ENCODE measurements at places on chromosomes 7 and 10.

GRCh38 chr10:99743841-99744240 lies 11.8 kb downstream of the CUTC start:
- DNase-seq = no peak

DNA sequence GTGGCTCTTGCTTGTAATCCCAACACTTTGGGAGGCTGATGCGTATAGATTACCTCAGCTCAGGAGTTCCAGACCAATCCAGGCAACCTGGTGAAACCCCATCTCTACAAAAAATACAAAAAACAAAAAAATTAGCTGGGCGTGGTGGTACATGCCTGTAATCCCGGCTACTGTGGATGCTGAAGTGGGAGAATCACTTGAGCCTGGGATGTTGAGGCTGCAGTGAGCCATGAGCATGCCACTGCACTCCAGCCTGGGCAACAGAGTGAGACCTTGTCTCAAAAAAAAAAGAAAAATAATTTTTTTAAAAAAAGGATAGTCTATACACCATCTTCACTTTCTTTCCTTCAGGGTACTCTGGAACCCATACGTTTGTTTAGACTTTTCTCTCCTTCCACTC lies 6.2 kb downstream of the REEP3 start:
- DNase-seq = no peak

- DNase-seq = no peak
Measured at GRCh38 chr7:117014673-117015133, 61.4 kb downstream of the ST7 start.

GRCh38 chr7:151560243-151560642 lies 40.5 kb upstream of the RHEB start:
- no peak for DNase-seq

DNA sequence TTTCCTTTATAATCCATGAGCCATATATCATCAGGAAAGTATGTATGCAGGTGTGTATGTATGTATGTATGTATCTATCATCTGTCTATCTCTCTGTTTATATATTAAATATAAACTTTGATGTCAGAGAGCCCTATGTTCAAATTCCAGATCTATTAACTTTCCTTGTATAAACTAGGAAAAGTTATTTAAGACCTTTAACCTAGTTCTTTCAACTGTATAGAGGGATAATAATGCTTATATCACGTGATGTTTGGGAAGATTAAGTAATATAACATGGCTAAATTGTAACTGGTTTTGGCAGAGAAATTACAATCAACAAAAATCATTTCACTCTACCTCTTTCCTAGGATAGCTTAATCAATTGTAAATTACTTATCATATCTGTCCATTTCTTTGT lies 628.3 kb upstream of the IGFBP3 start:
- no peak for DNase-seq

DNA sequence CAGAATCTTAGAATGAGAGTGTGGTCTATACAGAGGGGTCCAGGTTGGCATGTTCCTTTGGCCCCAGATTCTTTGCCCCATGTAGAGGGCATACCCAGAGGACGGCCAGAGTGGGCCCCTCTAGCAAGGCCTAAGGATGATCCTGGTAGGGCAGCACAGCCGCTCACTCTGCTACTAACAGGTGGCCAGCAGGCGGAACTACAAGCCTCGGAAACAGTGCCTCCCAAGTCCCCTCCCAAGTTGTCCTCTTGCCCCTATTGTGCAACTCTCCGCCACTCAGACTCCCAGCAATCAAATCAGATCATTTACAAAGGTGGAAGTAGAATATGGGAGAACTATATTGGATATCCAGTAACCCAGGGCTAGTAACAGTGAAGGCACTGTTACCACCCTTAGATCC lies 107.4 kb downstream of the STRA8 start:
- no peak for DNase-seq

DNA sequence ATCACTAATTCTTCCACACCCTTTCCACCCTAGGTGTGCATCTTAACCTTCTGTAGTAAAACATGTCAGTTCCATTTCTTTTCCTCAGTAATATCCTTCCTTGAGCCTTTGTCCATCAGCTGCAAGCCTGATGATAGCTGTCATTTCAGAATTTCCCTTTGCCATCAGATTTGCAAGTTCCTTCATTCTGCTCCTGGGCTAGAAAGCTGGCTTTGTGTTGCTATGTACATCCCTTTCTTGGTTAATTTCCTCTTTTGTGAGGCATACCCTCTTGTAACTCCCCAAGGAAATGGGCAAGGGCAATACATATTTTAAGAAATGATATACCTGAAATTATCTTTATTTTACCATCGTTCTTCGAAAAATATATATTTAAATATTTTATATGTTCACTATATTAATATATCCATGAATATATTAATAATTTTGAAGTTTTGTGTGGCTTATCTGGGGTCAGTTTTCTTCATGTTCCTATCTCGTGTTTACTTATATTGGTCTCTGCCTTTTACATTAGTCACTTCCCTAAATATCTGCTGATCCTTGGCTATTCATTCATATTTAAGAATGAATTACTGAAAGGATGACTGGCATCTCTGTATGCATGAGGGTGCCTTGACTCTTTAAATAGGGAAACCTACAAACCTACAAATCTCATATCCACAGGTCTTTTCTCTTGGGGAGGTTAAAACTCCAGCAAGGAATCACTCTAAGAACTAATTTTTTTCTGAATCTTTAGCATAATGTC lies 143.8 kb downstream of the ZNF22 start:
- no peak for DNase-seq

DNA sequence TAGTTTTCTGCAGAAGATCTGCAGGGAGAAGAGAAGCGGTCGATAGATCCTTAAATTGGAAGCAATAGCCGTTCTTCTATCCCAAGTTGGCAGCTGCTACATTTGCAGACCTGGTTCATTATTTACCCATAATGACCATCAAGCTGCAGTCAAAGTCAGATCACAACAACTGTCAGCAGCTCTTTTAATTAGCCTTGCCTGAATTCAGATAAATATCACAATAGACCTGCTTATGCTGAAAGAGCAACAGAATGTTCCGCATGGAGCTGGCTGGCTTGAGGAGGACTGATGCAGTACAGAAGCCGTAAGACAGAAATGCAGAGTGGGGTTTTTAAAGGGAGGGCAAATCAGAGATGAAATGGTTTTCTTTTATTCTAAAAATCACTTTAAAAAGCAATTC lies 109.4 kb downstream of the HIBADH start:
- DNase-seq = no peak

DNA sequence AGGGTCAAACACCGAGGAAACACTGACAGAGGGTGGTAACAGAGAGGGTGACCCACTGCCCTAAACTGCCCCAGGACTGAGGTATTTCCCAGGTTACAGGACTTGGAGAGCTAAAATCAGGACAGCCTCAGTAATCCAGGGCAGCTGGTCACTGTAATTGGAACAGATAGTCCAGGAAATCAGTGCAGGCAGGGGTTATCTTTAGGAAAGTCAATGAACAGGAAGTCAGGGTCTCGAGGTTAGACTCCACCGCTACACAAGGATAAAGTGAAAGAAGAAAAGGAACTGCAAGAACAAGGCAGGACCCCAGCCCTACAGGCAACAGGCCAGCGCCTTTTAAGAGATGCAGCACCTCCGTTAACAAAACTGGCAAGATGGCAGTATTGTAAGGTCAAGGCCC lies 61.1 kb downstream of the CAV1 start:
- no peak for DNase-seq

- no peak for DNase-seq
Measured at GRCh38 chr10:30330497-30331168, 18.4 kb downstream of the MTPAP start.

DNA sequence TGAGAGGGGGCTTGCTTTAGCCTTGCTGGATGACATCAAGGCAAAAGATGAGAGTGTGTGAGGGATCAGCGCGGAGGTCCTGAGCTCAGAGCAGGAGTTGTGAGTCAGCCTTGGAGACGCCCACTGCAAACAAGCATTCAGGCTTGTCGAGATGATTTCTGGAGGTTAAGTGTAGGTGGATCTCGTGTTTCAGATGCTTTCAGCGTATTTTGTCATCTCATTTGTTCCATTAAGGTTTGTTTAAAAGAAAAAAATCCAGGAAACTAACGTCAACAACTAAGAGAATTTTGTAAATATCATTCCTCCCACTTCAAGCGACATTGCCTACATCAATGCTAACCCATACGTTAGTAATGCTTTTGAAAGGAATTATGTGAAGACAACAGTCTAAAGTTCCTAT lies 715.4 kb upstream of the NRP1 start:
- peak; percentile 10 for DNase-seq

DNA sequence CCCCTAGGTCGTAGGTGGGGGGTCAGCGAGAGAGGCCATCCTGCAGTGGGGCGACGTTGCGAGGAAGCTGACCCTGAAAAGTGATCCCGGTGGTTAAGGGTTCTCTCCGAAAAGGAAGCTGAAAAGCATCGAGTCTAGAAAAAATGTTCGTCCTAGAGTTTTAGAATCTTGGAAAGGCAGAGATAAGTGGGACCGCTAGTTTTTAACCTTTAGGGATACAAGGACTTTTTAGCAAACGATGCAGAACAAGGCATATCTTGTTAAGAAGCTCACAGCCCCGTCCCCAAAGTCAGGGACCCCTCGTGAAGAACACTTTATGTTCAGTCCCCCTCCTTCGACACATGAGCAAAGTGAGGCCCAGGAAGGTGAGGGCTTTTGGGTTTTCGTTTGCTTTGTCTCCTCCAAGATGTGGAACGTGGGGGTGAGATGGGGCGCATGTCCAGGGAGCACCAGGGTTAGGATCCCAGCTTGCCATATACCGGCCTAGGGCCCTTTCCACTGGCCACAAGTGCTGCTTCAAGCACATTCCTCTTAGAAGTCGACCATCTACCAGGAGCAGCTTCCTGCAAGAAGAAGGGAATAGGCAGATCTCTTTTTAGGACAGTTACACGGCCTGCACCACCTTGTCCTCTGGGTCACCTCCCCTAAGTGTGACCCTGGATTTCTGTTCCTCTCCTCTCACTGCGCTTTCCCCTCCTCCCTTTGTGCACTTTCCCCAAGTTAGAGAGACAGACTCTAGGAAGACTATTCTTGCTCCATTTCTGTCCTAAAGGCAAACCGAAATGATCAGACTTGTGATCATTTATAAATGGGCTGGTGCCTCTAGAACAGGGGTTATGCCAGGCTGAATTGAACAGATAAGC lies 969 bp downstream of the SLC35G1 start:
- no peak for DNase-seq

DNA sequence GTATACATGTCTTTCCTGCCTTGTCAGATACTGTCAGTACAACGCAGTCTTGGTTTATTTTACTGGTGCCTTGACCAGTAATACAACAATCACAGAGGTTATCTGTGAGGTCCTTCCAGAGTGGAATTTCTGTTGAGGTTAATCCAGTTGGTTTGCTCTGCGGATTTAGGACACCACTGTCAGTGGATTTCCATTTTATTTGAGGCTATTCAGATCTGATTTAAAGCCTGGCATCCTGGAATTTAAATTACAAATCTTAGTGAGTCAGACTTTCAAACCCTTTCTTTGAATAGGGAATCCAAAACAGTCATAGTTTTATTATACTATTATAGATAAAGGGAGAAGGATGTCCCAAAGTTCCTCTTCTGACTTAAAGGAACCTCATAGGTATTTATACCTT lies 40.5 kb downstream of the ANLN start:
- no peak for DNase-seq

GRCh38 chr7:2384354-2385243 lies 18.8 kb upstream of the CHST12 start:
- no peak for DNase-seq

- DNase-seq = no peak
Measured at GRCh38 chr7:28314841-28315240, 97.5 kb upstream of the CREB5 start.

- DNase-seq = no peak
Measured at GRCh38 chr7:92778972-92779371, 57.4 kb downstream of the CDK6 start.

GRCh38 chr7:155702616-155703015 lies 58.2 kb downstream of the RBM33 start:
- DNase-seq = no peak

GRCh38 chr10:34058845-34059614 lies 724.6 kb upstream of the NRP1 start:
- DNase-seq = no peak

DNA sequence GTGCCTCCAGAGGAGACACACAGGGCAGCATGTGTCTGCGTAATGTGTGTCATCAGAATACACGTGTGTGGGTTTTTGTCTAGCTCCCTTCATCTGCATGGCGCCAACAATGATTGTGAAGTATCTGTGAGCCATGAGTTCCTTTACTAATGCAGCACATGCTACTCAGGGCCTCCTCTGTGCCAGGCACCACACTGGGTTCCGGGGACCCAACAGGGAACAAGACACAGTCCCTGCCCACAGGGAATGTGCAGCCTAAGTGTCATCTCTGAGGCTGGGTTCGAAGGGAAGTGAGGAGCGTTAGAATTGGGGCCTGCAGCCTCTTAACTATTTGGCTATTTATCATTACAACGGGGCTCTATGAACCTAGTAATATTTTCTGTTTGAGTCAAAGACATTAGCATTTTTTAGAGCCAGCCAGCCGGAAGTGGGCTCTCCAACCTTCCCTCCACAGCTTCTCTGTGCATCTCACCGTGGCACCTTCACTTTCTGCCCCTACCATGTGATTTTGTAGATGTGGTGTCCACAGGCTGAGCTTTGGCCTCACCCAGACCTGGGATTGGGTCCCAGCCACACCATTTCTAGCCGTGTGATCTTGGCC lies 43.9 kb upstream of the SRGN start:
- DNase-seq = no peak

DNA sequence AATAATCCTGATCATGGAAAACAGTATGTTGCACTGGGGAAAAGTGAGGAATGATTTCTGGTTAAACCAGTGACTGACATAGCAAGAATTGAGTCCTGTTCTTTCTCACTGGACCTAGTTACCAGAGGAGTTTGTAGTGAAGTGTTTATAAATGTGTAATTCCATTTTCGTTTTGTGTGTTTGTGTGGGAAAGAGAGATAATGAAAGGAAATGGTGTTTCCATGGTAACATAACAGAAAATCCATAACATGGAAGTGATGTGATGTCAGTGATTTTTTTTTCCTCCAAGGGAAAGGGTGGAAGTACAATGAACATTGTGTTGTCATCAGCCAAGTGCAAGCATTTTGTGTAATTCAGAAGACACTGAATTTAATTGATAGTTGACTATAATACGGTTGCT lies 283.9 kb downstream of the PLXDC2 start:
- DNase-seq = no peak

DNA sequence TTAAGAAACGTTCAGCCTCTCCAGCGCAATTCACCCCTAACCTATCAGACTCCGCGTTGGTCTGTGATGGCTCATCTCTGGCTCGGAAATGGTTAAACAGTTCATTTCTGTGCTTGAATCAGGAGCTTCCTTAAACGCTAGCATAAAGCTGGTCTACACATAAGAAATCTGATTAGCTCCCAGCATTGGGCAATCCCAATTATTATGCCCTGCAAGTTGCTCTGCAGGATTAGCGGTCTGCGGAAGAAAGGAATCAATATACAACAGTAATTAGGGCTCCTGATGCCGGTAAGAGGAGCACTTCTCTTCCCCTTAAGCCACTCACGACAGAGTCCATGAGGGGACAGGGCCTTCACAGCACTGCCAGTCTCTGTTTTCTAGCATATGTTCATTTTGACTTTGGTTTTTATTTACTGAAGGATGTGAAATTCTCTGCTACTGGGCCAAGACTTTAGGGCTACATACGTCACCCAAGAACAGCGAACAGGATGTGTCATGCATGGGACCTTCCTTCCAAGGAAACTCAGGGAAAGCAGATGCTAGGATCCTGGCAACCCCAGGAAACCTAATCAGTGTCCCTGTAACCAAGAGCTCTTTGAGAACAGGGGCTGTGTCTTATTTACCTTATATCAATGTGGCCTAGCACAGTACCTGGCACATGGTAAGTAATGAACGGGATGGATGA lies 324.4 kb downstream of the KCNMA1 start:
- no peak for DNase-seq

GRCh38 chr10:27710014-27710413 lies 35.6 kb downstream of the MKX start:
- no peak for DNase-seq
